ENCODE measurements at places on chromosomes 1 and 21. TPM values are rescaled to one million over a fixed set of nuclear protein-coding genes. Genes with fewer than 3 reads are reported as not detected.
A peak's percentile ranks its signal among the peaks of the same experiment; 100 is the strongest.

The C1orf94 gene
- total RNA-seq = not detected

The LRRC40 gene
- total RNA-seq = 13.3 TPM

DNA sequence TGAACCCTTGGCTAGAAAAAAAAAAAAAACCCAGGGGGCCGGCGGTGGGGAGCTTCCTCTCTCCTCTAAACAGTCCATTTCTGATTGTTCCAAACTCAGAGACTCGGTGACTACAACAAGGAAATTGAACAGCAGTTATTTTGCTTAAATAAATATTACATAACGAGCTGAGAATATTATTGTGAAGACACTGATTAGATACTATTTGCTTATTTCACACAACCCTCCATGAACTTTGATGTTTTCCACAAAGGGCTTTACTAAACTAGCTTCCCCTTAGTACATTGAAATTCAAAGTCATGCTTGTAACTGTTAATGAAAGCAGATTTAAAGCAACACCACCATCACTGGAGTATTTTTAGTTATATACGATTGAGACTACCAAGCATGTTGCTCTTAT is at the start of gene CFHR5:
Gene CFHR5 (plus strand): TSS at position 279 of the 400 bp plus-strand sequence. CDS start 109 bp downstream, at position 388.
- H3K4me1 ChIP-seq = no peaks in the 10 kb centered on the region
- no peak for DNase-seq
- H3K36me3 ChIP-seq = no peaks in the 10 kb centered on the region
- no peak within 1 kb of the TSS for H3K4me3 ChIP-seq

DNA sequence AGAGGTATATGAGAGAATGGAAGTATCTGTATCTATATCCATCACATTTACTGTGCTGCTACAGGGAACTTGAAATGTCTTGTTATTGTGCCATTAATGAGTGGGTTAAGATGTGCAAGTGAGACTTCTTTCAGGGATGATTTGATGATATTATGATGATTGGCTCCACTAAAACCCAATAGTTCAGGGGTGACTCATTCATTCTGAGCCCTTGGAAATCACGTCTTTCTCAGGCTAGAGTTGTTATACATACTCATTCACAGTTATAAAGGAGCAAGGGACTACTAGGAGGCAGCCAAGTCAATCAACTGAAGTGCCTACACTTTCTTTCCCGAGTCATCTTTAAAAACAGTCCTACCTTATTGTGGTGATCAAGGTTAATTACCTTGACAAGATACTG is 1109.8 kb upstream of the B3GALT2 start:
- no peak overlapping the region for H3K4me3 ChIP-seq
- no peak for DNase-seq
- no peak overlapping the region for H3K27ac ChIP-seq

DNA sequence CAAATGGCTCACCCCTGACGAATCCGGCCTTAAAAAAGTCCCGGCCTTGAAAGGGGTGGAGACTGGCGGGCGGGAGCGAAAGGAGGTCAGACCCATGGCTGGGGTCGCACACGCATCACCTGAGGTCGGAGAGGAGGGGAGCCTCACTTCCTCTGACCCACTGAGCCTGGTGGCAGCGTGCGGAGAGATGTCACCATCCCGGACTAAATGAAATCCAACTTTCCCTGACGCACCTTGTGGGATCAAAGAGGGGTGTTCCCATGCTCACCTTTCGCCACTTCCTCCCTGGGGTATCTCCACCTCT is 709 bp upstream of the SLC41A1 start:
- no peak for DNase-seq
- H3K4me1 ChIP-seq = peaks cover 48% of the 10 kb centered on the region
- H3K36me3 ChIP-seq = peaks cover 7% of the 10 kb centered on the region
- H3K4me3 ChIP-seq = peak overlapping the region; percentile 97
- no peaks in the 10 kb centered on the region for H3K27me3 ChIP-seq

- no peaks in the 10 kb centered on the region for H3K36me3 ChIP-seq
- H3K4me1 ChIP-seq = no peaks in the 10 kb centered on the region
- no peak overlapping the region for H3K4me3 ChIP-seq
- H3K27ac ChIP-seq = no peak overlapping the region
- no peaks in the 10 kb centered on the region for H3K27me3 ChIP-seq
Observed at GRCh38 chr1:71435951-71436350, 355.1 kb upstream of the ZRANB2 start.
